ENCODE measurements at places on chromosomes 11 and 22.

- no peak for ATAC-seq
Measured at GRCh38 chr11:25625094-25625493, 706.8 kb upstream of the ANO3 start.

DNA sequence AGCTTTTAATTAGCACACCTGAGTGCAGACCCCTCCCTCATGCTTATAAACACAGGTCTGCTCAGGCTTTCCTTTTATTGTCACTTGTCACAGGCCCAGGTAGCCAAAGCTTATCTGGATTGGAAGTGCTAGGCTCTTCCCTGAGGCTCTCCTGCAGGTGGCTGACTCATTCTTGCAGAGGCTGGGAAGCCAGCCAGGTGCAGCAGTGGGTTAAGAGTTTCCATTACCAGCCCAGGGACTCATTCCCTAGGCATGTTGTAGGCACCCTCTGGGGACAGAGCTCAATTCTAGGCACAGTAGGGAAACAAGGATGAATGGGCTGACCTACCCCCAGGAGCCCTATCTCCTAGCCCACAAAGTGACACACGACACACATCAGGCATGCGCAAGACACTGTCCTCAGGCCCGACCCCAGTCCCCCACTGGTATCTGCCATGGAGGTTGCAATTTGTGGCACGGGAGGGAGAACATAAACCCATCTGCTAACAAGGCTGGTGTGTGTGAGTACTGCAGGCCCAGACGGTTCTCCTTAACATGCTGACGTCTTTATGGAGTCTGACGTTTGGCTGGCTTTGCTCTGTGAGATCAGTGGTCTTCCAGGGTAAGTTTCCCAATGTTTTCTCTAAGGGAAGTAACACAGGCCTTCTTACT lies 94.2 kb downstream of the ABTB2 start:
- ATAC-seq: no peak

- ATAC-seq: no peak
Measured at GRCh38 chr11:133081020-133081419, 451.3 kb downstream of the OPCML start.

DNA sequence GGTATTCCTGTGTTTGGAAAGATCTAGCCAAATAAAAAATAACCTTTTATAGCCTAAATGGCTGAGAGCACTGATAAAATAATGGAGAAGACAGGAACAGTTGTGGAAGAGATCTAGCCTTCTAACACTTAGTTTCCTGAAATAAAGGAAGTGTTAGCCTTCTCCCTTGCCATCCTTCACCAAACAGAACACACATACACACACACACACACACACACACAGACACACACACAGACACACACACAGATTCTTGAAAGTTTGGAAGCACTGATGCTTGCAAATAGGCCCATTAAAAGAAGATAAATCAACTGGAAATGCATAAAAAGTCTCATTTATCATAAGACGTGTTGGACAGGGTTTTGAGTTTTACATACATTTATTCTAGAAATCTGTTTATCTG lies 37.5 kb downstream of the KIRREL3 start:
- ATAC-seq: no peak

GRCh38 chr11:103413266-103413888 lies 304.2 kb downstream of the DYNC2H1 start:
- ATAC-seq: no peak

DNA sequence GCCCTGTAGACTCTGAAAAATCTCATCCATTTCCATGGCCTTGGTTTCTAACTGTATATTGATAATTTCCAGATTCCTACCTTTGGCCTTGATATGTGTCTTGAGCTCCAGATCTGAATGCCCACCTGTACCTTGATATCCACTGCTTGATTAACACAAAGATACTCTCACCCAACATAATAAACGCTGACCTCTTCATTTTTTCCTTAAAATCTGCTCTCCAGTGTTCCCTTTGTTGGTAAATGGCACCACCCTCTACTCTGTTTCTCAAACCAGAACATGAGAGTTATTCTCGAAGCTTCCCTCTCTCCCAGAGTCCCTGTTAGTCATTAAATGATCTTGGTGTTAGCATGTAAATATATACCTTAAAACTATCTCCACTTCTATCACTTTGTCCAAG lies 13.4 kb downstream of the TUG1 start:
- ATAC-seq: no peak

GRCh38 chr11:78469896-78470295 lies 52.3 kb upstream of the GAB2 start:
- no peak for ATAC-seq

- ATAC-seq: no peak
Measured at GRCh38 chr11:132605825-132606570, 926.3 kb downstream of the OPCML start.

All from activated CD4-positive, CD25-positive, alpha-beta regulatory T cell treated with anti-CD3 and anti-CD28 coated beads, Interleukin-2, amount 50 U/mL, for 24 hours (primary cell).